T-helper 1 cell (primary cell): ENCODE measurements at places on chromosomes 2 and 18.

GRCh38 chr2:181183878-181184542 is 203.6 kb downstream of the UBE2E3 start:
- DNase-seq = no peak

- no peak for DNase-seq
These were observed 14.7 kb downstream of the CASP8 start for GRCh38 chr2:201275069-201275468.

GRCh38 chr2:45770811-45771210 is 119.3 kb downstream of the PRKCE start:
- DNase-seq = no peak

DNA sequence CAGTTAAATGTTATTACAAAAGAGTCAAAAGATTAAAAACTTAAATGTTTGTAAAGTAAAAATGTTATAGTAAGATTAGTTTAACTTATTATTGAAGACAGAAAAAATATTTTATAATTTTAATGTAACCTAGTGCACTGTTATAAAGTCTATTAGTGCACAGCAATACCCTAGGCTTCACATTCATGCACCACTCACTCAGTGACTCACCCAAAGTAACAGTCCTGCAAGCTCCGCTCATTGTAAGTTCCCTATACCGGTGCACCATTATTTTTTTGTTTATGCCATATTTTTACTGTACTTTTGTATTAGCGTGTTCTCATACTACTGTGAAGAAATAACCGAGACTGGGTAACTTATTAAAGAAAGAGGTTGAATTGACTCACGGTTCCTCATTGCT is 759.7 kb upstream of the CDH7 start:
- no peak for DNase-seq

DNA sequence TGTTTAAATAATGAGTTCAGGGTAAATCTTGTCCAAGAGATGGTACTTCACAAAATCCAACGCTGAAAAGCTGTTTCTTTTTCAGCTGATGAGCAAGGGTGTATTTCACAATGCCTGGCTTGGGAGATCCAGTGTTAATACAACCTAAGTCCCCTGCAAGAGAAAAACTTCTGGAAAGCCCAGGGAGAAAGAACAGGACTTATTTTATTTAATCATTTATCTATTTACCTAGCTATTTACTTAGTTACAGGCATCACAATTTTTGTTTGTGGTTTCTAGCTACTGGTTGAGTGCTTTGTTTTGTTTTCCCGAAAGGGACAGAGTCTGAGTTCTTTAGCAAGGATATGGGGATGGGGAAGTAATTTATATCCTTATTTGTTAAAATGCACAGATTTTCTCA is 598.2 kb upstream of the SYT4 start:
- DNase-seq = no peak

DNA sequence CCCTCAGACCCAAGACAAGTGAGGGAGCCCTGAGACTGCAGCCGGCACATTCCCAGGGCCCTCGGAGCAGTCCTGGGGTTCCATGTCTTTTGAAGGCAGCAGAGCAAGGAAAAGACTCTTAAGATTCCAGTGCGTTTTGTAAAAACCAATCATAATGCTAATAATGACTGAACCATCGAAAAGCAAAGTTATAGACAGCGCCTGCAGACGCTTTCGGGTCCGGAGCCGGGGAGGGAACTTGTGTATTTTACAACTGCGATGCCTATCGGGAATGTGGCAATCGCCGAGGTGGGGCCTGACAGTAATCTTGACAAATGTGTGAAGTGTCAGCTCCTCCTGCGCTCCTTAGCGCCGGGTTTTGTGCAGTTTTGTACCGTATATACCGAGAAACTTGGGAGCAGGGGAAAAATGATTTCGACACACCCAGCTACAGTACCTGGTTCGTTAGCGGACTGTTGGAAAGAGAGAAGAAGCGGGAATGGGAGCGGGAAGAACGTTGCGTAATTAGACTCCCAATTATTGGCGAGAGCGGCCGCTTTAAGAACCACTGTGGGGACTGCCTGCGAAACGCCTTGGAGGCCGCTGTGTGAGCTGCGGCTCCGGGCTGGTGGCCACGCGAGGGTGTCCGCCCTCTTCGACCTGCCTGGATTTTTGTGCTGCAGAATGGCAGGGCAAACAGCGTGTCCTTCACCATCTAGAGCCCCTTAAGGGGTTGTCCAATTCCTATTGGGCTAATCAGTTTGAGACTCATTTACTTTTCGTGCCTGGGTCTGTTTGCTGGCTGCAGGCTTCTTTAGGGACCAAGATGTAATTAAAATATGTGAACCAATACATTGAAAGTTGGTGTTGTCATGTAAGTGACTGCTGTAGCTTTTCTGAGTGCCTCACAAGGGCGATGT is 2.4 kb downstream of the EPAS1 start:
- no peak for DNase-seq

DNA sequence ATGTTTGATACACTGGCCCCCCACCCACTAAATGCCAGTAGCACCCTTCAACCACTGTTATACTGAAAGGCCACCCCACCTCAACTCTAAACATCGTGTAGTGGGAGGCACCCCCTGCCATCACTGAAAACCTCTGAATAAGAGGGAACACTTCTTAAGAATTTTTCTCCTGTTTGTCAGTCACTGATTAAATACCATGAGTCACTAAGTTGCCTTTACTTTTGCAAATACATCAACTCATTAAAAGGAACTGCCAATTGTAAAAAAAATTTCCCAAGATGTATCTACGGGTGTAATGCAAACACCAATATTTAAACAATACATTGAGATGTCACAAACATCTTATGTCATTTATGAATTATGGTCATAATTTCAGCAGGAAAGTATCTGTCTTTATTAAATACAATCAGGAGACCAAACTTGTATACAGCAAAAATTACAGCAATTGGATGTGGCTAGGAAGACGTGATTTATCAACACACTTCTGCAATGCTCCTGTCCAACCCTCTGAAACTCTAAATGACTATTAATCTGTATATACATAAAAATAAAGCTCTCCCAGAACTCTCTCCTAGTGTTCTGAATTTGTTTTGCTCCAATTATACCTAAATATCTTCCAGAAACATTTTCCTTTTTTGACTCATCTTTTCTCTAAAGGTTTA is 144.1 kb upstream of the STK17B start:
- no peak for DNase-seq

GRCh38 chr2:206408323-206409320 is 34.7 kb upstream of the ADAM23 start:
- DNase-seq = no peak

- DNase-seq = no peak
These were observed 22.8 kb upstream of the DLX1 start for GRCh38 chr2:172062402-172063004.

DNA sequence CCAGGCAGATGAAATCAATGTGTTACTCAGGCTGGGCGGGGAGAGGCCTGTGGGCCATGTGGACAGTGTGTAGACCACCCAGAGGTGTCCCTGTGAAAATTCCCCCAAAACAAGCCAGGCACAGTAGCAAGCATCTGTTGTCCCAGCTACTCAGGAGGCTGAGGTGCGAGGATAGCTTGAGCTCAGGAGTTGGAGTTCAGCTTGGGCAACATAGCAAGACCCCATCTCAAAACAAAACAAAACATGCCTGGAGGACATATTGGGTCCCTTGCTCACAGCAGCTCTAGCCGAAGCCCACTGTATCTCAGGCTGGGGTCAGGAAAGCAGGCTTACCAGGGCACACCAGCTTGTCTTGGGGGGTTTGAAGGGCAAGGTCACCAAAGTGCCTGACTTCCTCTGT is 4.3 kb upstream of the PTMA start:
- no peak for DNase-seq

DNA sequence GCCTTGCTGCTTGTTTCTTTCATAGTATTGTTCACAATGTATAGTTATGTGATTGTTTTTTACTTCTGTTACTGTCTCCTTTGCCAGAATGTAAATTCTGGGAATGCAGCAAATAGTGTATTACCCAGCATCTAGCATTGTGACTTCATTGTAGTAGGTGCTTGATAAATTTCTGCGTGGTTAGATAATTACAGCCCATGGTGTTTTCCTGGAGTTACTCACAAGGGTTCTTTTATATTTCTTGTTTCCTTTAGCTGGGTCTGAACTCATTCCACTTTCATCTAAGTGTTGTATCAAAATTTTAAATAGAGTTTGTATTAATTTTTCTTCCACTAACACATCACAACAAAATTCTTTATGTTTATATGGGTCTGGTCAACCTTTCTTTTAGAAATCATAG is 132.6 kb downstream of the MAP4K4 start:
- no peak for DNase-seq

DNA sequence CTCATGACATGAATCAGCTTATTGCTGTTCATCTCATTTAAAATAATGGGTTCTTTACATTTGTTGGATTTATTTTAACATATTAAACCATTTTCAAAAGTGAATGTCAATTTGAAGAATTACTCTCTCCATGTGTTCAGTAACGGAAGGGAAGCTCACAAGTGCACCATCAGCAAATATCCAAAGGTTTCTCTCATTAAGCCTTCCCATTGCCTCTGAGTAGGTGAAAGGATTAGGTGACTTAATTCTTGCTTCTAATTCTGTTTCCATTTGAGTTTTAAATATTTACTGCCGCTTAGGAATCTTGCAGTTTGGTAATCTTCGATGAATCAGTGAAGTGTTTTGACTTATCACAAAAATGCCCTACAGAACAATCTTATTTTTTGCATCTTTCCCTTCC is 145.1 kb upstream of the NYAP2 start:
- DNase-seq = no peak

- DNase-seq = no peak
These were observed 102.1 kb upstream of the SH3BP4 start for GRCh38 chr2:234849678-234850077.

DNA sequence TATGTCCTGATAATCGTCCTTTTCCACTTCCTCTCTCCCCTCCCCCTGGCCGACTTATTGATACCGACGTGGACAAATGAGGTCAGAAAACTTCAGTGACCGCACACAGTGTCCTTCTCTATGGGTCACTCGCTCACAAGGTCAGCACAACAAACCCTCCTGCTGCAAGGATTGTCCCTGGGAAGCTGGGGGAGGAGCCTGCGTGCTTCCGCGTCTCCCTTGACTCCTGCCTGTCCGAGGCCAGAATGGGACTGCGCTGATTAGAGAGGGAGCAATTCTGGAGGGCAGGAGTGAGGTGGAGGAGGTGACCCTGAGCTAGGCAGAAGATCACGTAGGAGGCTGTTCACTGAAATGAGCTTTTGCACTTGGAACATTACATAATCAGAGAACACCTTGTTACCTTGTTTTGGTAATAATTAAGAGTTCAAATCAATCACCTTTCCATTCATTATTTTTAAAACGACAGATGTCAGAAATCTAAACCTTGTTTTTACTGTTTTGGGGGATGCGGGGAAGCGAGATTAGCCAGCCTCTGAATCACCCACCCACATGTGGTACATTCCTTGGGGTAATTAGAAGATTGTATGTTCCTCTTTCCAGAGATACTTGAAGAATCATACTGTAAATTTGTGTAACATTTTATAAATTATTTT is 70.6 kb downstream of the CTAGE1 start:
- DNase-seq = no peak

GRCh38 chr2:27857417-27858172 is 32.6 kb downstream of the RBKS start:
- peak; percentile 71 for DNase-seq

DNA sequence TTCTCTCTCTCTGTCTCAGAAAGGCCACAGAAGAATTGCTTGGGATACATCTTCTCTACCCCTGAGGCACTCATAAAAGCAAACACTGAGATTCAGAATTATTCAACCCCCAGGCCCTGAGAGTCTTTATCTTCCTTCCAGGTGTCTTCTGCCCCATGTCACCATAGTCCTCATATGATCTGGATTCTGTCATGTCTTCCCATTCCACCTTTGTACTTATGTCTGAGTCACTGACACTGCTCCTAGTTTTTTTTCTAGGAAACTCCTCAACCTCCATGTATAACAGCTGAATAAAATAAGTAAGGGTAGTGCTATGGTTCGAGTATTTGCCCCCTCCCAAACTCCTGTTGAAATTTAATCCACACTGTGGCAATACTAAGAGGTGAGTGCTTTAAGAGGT is 11.6 kb downstream of the HIBCH start:
- no peak for DNase-seq

DNA sequence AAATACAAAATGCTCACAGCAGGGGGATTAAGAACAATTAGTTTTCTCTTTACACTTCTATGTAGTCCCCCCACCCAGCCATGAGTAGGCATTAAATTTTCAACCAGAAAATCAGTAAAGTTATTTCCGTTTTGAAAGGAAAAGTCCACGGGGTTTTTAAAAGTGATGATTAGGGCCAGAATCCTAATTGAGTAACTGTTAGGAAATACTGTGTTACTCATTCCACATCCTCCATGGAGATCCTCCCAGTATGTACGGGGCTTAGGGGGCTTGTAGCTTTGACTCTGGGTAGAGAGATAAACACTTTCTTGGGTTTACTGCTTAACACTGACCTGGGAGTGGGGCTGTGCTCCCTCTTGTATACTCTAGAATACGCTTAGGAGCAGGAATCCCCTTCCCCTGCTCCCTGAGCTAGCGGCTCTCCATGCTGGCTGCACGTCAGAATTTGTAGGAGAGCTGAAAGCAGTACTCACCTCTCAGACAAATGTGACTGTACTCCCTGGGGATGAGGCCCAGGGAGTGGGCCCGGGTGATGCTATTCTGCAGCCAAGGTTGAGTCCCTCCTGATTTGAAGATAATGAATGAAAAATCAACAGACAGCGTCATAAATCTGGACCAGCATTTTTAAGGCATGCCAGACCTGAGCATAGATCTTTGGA is 100.5 kb downstream of the SLC4A3 start:
- no peak for DNase-seq

DNA sequence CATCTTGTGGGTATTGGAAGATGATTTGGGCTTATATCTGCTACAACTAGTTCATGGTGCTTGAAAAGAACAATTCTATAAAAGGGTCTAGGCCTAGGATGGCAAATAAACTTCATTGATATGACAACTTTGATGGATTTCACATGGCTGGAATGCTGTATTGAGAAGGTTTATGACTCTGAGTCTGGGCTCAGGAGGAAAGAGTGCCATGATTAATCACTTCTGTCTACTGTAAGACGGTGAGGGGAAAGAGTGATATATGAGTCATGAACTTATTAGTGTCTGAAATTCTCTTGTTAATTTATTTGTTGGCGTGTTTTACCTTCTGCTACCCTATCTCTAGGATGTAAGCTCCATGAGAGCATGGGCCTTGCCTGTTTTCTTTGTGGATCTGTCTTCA is 17.0 kb upstream of the ADCYAP1 start:
- no peak for DNase-seq

DNA sequence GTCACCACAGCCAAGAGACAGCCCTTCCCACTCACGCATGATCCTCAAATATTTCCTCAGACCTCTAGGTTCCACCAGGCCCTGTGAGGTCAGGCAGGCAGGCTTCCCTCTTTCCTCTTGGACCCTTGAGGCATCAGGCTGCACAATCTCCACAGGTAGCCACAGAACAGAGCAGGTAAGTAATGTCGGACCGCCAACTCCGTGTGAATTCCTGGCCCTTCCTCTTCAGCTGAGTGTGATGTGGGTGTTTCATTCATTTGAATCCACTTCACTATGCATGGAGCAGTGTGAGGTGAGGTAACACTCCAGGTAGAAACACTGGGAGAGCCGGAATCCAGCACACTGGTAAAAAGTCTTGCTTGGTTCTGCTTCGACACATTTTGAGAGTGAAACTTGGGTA is 44.0 kb downstream of the MRPL35 start:
- no peak for DNase-seq
